ENCODE measurements at places on chromosomes 5 and 9.
A peak's percentile ranks its signal among the peaks of the same experiment; 100 is the strongest.

DNA sequence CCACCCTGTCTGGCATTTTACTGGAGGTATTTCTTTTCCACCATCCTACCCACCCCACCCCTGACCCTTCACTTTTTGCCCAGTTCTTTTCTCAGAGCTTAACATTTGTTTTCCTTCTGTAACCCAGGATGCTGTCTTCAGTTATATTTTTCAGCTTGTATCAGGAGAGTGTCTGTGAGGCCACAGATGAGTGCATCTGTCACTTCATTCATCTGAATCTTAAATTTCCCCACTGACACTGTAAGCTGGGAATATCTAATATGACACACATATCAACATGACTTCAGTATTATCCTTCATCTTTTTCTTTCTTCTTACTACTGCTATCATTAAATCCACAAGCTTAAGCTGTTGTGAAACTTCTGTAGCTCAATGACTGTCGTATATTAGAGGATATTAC, 4.9 kb downstream of the MARCHF3 start:
- H3K36me3 ChIP-seq: no peaks in the 10 kb centered on the region
- H3K27ac ChIP-seq: no peak overlapping the region
- no peaks in the 10 kb centered on the region for H3K27me3 ChIP-seq

DNA sequence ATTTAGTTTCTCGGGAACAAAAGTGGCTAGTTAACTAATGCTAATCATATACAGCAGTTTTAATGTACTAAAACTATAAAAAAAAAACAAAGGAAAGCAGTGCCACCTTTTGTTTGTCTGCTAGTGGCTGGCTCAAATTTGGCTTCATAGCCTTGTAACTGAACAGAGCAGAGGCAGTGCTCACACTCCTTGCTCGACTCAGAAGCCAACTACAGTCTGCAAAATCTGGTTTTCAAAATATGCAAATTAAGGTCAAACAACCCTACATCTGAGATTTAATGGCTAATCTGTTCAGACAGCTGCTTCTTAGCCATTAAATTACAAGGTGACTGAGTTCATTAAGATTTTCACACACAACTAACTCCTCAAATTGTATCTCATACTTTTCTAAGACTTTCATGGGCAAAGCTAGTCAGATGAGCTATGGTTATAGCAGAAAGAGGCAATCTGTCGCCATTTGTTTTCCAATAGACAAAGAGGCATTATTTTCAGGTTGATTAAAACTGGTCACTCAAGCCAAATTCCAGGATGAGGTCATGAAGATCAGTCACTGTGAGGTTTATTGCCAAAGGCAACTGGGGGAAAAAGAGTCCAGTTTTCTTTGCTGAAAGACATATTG, 56.8 kb upstream of the EPB41L4A start:
- no peaks in the 10 kb centered on the region for H3K36me3 ChIP-seq
- H3K27ac ChIP-seq: no peak overlapping the region
- H3K4me3 ChIP-seq: no peak overlapping the region

GRCh38 chr5:105274079-105274478, 1711.5 kb upstream of the NUDT12 start:
- no peak overlapping the region for H3K4me3 ChIP-seq
- no peak for DNase-seq
- H3K36me3 ChIP-seq: no peaks in the 10 kb centered on the region

DNA sequence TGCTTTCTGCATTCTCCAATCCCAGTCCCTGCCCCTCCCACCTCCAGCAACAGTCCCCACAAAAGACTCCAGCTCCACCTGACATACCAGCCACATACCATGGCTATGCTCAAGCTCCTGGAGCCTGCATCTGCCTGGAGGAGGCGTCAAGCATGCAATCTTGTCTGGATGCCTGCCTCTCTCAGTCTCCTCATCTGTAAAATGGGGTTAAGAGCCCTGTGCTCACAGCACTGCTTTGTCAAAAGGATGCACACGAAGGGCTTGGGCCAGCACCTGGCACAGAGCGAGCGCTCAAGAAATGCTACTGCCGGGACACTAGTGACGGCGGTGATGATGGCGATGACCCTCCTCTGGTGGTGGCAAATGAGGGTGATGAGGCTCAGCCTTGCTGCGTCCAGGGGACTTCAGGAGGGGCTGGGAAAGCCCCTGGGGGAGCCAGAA, 202.9 kb upstream of the IER5L start:
- H3K4me1 ChIP-seq: peaks cover 22% of the 10 kb centered on the region
- no peaks in the 10 kb centered on the region for H3K36me3 ChIP-seq
- DNase-seq: peak; percentile 30
- no peak overlapping the region for H3K27ac ChIP-seq

DNA sequence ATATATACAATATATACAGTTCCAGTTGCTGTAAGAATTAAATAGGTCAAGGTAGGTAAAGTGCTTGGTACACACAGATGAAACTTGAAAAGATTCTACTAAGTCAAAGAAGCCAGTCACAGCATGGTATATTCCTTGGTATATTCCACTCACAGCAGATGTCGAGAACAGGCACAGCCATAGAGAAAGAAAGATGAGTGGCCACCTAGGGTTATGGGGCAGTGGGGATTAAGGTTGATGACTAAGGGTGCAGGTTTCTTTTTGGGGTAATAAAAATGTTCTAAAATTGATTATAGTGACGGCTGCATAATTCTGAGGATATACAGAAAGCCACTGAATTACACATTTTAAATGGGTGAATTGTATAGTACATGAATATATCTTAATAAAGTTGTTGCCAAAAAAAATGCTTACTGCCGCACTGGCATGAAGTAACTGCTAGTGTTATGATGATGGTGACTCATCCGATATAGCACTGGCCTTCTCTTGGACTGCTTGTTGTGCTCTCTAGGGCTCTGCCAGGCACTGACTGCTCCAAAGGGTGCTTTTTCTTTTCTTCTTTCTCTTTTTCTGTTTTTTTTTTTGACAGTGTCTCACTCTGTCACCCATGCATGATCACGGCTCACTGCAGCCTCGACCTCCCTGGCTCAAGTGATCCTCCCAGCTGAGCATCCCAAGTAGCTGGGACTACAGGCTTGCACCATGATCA, 23.5 kb downstream of the TBC1D2 start:
- no peak for DNase-seq
- peaks cover 60% of the 10 kb centered on the region for H3K4me1 ChIP-seq
- no peak overlapping the region for H3K4me3 ChIP-seq
- no peaks in the 10 kb centered on the region for H3K27me3 ChIP-seq
- peaks cover 32% of the 10 kb centered on the region for H3K36me3 ChIP-seq

All from PC-9 (cell line).